MG63 (cell line): ENCODE measurements at places on chromosomes 7 and 10. TPM values are rescaled to one million over a fixed set of nuclear protein-coding genes. Genes with fewer than 3 reads are reported as not detected.

DNA sequence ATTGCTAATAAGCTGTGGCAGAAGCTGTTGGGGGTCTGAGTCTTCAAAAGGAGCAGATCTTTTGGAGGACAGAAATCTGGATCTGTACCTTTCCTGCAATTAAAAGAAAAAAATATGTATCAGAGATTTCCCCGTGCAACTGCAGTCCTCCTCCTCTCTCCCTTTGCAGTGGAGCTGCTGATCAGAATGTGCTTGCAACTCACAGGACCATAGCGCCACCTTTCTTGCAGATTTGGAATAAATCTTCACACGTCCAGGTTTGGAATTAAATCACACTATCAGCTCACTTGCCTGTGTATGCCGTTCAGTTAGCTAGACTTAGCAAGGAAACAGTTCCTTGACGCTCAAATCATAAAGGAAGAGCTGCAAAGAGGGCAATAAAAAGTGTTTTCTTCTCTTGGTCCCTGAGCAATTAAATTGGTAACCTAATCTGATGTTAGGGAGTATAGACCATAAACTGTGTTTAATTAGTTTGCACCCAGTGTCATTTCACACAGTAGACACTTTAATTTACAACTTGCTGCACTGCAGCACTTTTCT lies 77.4 kb downstream of the PON1 start:
- peak; percentile 8 for DNase-seq

Gene CYP3A7
- total RNA-seq = not detected in 2 replicates

Gene ACSM6
- not detected in 2 replicates for total RNA-seq

Gene PILRA
- total RNA-seq = not detected in 2 replicates
